CD4-positive, alpha-beta T cell treated with Interleukin-4 for 4 hours (primary cell): ENCODE measurements at places on chromosomes 5 and 9.

- no peak for DNase-seq
Observed at GRCh38 chr5:149144637-149145036, 3.3 kb downstream of the ABLIM3 start.

- no peak for DNase-seq
Observed at GRCh38 chr5:39024005-39024404, 50.2 kb downstream of the RICTOR start.

DNA sequence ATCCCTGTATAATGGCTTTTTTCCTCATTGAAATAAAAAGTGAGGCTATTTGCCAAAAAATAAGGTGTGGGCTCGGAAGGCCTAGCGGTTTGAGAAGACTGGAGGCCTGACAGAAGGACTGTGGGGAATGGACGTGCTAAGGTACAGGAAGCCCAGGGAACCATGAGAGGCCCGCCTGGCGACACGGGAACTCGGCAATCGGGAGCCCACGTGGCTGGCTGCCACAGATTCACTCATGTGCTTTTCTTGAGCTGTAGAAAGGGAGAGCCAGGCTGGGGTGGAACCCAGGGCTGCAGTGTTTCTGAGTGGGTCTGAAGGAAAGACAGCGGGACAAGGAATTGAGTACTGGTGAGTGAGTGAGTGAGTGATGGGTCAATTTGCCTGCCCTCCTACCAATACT lies 11.9 kb upstream of the DDX41 start:
- no peak for DNase-seq

DNA sequence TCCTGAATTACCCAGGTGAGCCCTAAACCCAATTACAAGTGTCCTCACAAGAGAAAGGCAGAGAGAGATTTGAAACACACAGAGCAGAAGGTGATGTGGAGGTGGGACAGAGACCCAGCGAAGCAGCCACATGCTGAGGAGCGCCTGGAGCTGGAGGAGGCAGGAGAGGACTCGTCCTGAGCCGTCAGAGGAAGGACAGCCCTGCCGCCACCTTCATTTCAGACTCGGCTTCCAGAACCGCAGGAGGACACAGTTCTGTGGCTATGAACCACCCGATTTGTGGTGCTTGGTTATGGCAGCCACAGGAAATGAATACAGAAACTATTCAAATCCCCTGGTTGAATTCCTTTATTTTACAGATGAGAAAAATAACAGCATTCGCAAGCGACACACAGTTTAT lies 16.4 kb upstream of the FBP1 start:
- no peak for DNase-seq

DNA sequence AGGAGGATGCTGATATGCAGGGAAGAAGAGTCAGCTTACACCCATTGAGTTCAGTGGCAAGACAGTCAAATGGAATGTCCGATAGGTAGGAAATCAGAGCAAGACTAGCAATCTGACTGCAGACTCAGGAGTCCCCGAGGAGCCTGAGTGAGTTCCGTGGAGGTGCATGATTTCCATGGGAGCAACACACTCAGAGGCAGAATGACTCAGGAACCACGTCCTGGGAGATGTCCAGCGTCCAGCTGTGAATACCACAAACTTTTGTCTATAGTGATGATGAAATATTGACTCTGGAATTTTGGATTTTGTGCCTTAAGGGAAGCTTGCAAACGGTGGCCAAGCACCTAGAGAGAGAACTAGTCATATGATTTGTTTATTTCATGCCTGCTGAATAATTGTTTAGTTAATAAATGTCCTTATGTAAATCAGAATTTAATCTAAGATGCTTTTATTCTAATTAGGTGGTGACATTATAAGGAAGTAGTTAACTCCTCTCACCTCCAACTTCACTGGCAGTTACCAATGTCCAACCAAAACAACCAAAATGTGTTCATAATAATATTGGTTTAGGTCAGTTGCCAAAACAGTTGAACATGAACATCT lies 100.4 kb downstream of the PDE4D start:
- no peak for DNase-seq

DNA sequence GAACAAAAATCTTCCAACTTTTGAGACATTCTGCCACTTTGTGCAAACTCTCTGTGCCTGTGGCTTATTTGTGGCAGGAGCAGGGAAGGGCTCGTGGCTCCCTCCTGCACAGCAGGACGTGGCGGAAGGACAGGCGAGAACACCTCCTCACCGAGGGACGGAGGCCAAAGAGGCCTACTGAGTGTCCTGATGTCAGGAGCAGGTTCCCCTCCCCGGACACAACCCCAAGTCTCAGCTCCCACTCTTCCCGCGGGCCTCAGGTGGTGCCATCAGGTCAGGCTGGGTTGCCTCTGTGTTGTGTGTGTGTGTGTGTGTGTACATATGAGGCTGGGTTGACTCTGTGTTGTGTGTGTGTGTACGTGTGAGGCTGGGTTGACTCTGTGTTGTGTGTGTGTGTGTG lies 136.8 kb upstream of the LPCAT1 start:
- no peak for DNase-seq

DNA sequence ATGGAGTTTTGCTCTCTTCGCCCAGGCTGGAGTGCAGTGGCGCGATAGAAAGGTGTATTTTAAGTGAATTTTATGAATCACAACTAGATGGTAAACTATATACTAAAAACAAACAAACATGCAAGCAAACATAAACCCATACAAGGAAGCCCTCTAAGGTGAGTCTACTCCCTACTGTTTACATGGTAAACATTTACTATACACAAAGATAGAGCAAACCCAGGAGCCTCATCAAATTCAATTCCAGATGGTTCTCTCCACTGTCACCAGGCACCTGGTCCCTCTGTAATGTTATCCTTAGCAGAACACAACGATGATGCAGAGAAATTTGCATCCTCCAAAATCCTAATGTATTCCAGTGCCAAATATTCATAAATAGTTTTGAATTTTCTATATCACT lies 17.9 kb downstream of the ANKH start:
- DNase-seq, result no peak

DNA sequence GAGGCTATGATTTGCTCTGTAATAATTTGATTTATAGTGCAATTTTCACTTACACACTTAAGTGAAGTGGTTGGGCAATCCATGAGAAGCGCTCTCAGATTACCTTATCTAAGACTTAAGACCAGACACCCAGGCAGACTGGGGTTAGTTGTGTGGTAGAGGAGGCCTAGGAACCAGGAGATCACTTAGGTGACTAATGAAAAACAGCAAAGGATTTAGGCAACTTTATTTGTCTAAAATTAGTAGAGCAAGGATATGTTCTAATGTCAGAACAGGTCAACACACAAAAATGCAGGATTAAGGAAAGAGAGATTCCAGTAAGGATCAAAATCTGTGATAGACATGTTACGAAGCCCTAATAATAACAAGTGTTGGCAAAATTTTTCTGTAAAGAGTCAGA lies 913.8 kb downstream of the TLE1 start:
- DNase-seq, result no peak

GRCh38 chr5:132428147-132428482 lies 58.6 kb downstream of the SLC22A5 start:
- DNase-seq, result no peak

DNA sequence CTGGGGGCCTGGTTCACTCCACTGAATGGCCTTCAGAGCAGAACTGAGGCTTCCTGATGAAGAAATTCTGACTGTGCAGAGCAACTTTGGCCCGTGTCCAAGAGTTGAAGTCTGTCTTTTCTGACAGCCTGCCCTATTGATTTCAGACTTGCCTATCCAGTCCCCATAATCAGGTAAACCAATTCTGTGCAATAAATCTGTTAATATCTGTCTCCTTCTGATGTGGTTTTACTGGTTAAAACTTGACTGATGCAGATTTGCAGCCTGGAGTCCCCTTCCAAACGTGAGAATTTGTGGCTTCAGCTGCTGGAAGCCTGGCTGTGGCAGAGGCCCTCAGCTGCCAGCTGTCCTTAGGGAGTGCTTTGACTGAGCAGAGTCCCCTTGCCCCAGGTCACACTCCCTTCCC lies 283.9 kb upstream of the ANKRD55 start:
- peak; percentile 40 for DNase-seq

- DNase-seq, result no peak
Observed at GRCh38 chr5:147611483-147611882, 101.6 kb upstream of the DPYSL3 start.

- no peak for DNase-seq
Observed at GRCh38 chr9:94175669-94176068, 83.4 kb upstream of the ZNF169 start.

DNA sequence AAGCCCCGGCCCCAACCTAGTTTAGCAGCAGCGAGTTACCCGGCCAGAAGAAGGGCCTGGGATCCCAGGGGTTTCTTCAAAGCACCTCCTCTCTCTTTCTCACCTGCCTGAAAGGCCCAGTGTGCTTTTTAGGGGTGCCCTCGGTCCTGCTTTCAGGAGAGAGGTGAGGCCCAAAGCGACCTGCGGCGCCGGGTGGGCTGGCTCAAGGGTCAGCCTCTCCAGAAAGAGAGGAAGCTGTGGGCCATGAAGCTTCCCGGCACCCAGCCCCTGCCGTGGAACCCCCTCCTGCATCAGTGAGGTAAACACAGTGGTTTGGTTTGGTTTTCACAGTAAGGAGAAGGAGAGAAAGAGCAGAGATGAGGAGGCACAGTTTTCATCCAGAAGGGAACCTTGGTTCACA lies 4.3 kb downstream of the FOXB2 start:
- no peak for DNase-seq

- no peak for DNase-seq
Observed at GRCh38 chr9:100474082-100474923, 1.4 kb downstream of the TMEFF1 start.

DNA sequence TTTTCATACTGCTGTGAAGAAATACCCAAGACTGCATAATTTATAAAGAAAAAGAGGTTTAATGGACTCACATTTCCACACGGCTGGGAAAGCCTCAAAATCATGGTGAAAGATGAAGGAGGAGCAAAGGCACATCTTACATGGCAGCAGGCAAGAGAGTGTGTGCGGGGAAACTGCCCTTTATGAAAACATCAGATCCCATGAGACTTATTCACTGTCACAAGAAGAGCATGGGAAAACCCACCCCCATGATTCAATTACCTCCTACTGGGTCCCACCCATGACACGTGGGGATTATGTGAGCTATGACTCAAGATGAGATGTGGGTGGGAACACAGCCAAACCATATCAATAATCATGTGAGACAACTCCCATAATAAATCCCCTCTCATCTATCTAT lies 8.7 kb downstream of the TTC39B start:
- peak; percentile 17 for DNase-seq

DNA sequence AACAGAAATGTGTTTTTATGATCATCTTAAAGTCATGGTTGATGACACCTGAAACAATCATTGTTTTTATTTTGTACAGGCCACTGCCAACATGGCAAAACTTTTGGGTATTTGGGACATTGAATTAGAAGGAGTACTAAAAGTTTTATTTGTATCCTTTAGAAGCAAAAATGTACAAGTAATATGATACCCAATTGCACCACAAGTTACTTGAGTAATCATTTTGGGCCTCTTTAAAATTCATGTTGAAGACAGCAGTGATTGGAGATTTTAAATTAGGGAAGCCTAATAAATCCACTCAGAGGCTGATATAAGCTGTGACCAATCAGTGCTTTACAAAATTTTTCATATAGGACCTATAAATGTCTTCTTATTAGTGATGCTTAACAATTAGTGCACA lies 212.9 kb downstream of the MARCHF11 start:
- no peak for DNase-seq

DNA sequence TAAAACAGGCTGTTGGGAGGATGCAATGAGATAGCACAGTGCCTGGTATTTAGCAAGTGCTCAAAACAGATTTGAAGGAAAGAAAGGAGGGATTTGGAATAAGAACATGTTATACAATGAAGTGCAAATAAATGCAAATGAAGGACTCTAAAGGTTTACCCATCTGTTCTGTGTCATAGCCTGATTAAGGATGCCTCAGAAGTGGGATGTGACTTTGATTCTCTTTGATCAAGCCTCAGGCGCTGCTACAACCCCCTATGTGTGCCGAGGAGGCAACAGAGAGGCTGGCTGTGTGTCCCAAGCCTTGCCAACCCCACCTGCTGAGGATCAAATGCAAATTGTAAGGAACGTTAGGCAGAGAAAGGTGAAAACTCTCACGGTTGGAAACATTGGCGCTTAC lies 27.2 kb downstream of the GGTA1 start:
- DNase-seq, result no peak

- DNase-seq, result no peak
Observed at GRCh38 chr5:107067395-107067794, 603.3 kb downstream of the EFNA5 start.

- no peak for DNase-seq
Observed at GRCh38 chr5:31435730-31436129, 96.2 kb downstream of the DROSHA start.

- no peak for DNase-seq
Observed at GRCh38 chr5:83524345-83524744, 52.8 kb downstream of the VCAN start.

DNA sequence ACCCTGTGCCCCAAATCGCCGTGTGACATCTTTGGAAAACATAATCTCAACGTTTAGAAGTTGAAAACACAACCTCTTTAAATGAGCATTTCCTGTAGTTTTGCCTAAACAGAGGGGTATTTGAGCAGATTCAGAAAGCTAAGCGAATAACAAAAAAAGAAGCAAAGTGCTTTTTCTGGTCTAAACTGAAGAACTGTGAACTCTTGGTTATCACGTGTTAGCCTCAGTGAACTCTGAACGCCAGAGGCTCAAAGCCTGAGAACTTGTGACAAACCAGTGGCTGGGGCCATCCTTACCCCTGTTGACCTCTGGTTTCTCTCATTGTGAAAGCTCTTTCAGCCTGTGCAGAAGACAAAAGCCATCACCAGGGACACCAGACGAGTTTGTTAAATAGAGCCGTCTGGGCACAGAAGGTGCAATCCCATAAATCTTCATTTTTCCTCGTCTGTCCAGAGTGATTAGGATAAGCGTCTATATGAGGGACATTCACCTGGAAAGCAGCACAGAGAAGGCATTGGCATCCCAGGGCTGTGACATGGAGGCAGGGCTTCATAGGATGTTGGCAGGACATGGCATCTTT lies 61.4 kb upstream of the ICE1 start:
- no peak for DNase-seq

- no peak for DNase-seq
Observed at GRCh38 chr5:68641211-68641610, 425.7 kb downstream of the PIK3R1 start.

DNA sequence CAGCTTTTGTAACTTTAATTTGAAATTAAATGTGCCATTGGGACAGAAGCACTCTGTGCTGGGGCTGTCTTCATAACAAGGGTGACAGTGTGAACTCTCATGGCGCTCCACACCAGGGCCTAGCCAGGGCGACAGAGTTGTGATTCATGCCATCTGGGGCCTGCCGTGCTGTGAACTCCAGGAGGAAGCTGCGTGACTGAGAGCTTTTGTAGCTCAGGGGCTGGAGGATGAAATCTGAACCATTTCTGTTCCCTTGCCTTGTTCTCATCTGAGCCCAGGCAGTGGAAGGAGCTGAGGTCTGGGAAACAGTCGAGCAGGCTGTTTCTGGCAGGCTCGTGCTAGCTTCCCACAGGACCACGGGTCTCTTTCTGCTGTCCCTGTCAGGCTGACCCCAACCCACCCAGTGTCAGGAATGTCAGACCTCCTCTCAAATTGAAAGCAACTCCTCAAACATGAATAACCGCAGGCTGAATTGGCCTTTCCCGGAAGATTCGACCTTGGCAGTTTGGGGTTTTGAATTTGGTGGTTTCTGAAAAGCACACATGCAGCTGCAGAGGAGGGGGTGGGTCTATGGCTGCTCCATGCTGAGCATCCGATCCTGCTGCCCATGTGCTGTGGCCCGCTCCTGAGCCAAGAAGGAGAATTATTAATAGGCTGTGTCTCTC lies 69.2 kb upstream of the RPS23 start:
- DNase-seq, result no peak

GRCh38 chr9:79129865-79130480 lies 441.8 kb upstream of the TLE4 start:
- no peak for DNase-seq

GRCh38 chr5:16992006-16992405 lies 55.9 kb upstream of the MYO10 start:
- no peak for DNase-seq

GRCh38 chr9:113673726-113674125 lies 202.4 kb upstream of the ZNF618 start:
- DNase-seq, result no peak
